ENCODE measurements at places on chromosomes 11 and 22.

- DNase-seq, result no peak
Observed at GRCh38 chr11:8709002-8709672, 26.5 kb downstream of the RPL27A start.

DNA sequence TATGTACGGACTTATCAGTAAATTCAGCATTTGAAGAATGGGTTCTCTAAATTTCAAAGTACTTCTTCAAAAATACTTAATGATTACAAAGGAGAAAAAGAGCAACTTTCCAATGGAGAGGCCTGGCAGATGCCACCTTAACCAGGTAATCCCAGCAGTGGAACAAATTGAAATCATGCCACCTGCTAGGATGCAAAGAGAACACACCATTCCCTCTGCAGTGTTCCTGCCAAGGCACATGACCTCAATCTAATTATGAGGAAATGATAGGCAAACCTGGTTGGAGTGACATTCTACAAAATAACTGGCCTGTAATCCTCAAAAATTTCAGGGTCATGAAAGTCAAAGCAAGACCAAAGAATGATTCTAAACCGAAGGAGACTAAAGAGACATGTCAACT, 21.5 kb downstream of the TNRC6B start:
- no peak for DNase-seq

DNA sequence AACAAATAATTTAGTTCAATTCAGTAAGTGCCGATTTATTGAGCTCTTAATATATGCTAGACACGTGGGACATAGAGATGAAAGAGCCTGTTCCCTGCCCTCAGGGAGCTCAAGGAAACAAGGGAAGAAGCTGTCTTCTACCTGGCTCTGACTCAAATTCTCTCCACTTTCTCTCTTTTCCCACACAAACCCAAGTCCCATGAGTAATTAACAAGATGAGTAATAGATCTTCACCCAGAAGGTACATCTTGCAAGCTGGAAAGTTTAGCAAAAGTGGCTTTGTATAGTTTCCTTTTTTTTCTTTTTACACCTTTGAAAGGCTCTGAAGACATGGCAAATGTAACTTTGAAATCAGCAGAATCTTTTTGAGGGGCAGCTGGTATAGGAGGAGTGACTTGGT, 48.2 kb upstream of the CHST1 start:
- DNase-seq, result no peak

DNA sequence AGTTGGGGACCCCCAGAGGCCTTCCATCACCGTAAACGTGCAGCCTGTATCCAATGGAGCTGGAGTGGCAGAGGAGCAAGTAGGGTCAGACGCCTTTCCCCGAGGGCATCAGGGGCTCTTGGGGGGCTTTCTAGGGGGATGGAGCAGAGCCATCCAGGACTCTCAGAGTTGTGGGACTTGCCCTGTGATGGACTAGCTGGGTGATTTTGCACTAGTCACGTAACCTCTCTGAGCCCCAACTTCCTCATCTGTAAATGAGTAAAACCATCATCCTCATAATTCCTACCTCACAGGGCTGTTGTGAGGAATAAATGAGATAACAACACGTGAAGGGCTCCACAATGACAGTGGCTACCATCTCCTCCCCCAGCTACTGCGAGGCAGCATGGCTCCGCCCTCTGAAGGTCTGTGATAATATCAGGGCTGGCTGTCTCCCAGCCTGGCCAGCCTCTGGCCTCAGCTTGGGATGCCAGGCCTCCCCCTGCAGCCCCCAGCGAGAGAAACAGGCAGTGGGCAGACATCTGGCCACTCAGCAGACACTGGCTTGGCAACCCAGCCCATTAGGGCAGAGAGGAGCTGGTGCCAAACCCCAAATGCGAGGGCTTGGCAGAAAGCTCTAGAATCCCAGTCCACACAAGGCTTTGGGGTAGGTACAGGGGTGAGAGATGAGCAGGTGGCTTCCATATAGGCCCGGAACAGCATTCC, 6.7 kb downstream of the USP2 start:
- no peak for DNase-seq

DNA sequence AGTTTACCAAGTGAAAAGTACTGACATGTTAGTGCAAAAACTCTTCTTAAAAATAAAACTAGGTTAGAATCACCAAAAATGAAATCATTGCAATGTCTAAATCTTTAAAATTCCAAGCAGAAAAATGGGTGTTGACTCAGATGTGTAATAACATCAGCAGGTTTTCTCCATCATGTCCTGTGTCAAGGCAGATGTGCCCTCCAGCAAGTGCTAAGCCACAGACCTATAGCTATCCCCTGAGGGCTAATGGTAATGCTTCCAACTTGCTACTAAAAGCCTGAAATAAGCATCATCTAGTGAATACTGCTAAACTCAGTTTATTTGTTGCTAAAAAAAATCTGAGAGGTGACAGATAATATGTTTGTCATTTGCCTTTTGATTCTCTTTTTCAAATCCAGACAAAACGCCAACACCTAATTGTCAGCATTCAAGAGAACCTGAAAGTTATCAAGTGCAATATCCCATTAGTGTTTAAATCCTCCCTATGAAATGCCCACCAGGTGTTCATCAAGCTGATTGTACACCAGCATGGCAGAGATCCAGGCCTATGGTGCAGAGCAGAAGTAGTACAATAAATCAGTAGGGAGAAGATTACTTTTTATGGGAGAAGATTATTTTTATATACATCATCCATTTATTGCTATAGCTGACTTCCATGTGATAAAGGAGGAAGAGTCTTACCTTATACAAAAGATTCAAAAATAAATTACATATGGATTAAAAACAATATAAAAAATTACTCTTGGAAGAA, 55.1 kb upstream of the SYT9 start:
- no peak for DNase-seq
